Transverse colon (tissue), 4 donors: ENCODE measurements at places on chromosomes 16 and 17. TPM values are rescaled to one million over a fixed set of nuclear protein-coding genes. Genes with fewer than 3 reads are reported as not detected.

DNA sequence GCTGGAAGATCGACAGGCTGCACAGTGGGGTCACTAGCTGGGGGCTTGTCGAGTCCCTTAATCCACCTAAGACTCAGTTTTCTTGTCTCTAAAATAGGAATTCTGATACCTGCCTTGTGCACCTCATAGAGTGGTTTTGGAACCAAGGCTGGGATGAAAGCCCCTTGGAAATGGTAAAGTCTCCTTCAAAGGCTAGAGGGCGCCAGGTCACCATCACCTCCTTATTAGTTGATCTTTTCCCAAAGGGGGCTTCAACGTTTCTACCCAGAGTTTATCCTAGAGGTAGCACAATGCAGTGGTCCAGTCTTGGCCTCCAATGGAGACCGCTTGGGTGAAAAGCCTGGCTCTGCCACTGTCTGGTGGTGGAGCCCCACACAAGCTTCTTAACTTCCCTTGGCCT lies 158.2 kb downstream of the AIPL1 start:
- no peak for DNase-seq

SUPT6H gene
- total RNA-seq, result 59.3 TPM

DNA sequence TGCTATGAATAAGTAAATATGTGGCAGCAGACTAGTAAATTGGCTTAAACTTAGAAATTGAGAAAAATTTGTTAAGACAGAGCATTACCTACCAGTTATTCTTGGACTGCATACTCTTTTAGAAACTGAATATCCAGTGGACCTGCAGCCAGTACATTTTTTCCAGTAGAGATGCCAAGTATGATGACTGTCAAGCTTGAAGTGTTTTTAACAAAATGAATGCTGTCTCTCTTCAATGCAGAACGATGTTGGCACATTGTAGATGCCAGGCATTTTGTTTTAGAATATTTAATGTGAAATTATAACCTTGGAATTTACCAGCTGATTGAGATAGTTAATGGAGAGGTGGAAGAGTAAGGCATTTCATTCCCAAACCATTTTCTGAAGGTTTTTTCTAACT lies 52.5 kb downstream of the NFAT5 start:
- no peak for DNase-seq

- no peak for DNase-seq
Observed at GRCh38 chr17:1992541-1992940, 32.6 kb downstream of the RTN4RL1 start.

MYLK3 gene
- total RNA-seq, result not detected

- no peak for DNase-seq
Observed at GRCh38 chr17:81646869-81647600, 9.3 kb downstream of the PDE6G start.

GRCh38 chr16:54370278-54371040 lies 83.9 kb upstream of the IRX3 start:
- no peak for DNase-seq

GRCh38 chr16:27252206-27252585 lies 16.4 kb downstream of the NSMCE1 start:
- no peak for DNase-seq

DNA sequence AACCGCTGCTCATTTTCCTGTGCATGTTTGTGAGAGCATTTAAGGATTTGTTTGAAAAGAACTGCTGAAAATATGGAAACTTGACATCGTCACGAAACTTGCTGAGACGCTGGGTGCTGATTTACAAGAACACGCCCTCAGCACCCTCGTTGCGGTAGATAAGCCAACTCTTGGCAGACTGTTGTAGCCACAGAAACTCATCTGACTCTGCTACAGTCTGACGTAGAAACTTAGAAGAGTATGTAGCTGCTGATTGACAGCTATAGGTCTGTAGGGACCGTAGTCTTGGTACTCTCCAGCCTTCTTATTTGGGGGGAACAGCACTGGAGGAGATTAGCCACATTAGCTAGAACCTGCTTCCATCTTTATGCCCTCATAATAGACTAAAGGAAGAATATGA lies 36.1 kb upstream of the MYH2 start:
- DNase-seq, result no peak

GRCh38 chr17:50934672-50935220 lies 68.6 kb upstream of the TOB1 start:
- no peak for DNase-seq
